ENCODE measurements at places on chromosomes 4 and X.

- no peak for DNase-seq
Measured at GRCh38 chr4:7887436-7887835, 52.2 kb downstream of the AFAP1 start.

- no peak for DNase-seq
Measured at GRCh38 chr4:111890412-111890811, 254.8 kb upstream of the FAM241A start.

DNA sequence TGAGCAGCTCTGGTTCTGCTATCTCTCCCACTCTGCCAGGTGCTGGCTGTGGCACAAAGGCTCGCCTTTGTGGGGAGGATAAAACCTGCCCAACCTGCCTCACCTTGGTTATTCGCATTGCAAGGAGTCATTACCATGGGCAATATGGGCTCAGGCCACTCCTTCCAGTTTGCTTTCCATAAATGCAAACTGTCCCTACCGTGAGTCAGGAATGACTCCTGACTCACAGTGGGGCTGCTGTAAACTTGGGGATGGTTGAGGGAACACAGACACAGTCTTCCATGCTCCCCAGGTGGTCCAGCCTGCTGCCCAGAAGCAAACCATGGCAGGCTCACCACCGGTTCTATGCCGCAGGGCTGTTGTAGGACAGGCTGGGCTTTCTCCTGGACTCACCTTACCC, 36.1 kb downstream of the COQ2 start:
- DNase-seq: no peak

- DNase-seq: peak; percentile 84
Measured at GRCh38 chrX:135974279-135974856, 580 bp upstream of the MMGT1 start.

GRCh38 chrX:99415470-99415869, 994.6 kb downstream of the PCDH19 start:
- no peak for DNase-seq

DNA sequence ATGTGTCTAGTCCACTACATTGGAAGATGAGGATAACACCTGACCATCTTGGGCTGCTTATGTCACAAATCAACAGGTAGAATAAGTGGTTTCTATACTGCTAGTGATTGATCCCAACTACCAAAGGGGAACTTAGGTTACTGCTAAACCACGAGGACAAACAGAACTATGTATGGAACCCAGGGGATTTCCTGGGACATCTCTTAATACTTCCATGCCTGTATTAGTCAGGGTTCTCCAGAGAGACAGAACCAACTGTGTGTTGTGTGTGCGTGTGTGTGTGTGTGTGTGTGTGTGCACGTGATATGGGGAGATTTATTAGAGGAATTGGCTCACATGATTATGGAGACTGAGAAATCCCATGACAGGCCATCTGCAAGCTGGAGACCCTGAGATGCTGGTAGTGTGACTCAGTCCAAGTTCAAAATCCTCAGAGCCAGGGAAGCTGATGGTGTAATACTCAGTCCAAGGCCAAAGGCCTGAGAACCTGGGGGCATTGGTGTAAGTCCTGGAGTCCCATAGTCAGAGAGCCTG, 16.2 kb upstream of the AFF1 start:
- DNase-seq: no peak

DNA sequence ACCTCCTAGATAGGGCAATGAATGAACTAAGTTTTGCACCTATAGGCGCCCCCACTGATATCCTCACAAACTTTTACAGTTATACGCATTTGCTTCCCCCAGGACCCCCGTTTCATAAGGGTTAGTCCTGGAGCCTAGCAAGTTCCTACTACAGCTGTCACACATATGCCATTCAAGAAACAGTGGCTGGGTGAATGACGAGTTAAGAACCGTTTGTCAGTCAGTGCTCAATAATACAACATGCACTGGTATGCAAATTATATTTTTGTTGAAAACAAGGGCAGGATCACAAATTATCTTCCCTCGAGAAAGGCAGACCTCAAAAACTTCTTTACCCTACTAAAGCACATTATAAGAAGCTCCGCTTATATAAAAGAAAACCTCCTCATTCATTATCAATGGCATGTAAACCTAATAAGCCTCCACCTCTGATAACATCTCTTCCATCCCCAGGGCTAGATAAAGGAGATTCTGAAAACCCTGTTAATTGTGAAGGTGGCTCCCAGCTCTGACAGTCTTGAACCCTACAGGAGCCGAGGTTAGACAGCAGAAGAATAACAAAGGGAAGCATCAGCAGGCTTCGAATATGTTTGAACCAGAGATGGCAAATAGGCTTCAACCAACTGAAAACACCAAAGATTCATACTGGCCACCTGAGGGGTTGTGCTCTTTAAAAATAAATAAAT, 40.3 kb downstream of the AFAP1 start:
- no peak for DNase-seq

- DNase-seq: no peak
Measured at GRCh38 chrX:23434356-23434884, 99.8 kb downstream of the PTCHD1 start.

- no peak for DNase-seq
Measured at GRCh38 chr4:15536552-15537499, 67.1 kb downstream of the CC2D2A start.

Measured in GM10248 (cell line).